ENCODE measurements at places on chromosomes 2 and 18.

DNA sequence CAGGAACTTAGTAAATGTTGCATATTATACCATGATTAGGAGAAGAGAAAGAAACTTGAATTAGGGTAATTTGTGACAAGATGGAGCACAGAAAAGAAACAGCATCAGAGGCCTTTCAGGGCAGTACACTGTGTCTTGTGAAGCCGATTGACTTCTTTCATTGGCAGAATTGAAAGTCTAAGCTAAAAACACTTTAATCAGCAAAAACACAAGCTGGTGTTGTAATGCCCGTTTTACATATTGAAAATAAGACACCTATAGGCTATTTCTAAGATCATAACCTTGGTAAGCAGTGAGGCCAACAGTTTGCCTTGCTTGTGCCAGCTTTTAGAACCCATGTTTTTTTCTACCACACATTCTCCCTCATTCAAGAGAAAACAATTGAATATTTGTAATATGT is 1378.1 kb upstream of the NXPH2 start:
- no peak for DNase-seq

GRCh38 chr2:235219048-235219447 is 267.2 kb downstream of the SH3BP4 start:
- no peak for DNase-seq

- DNase-seq = no peak
These were observed 166.0 kb downstream of the SOCS6 start for GRCh38 chr18:70454704-70455322.

GRCh38 chr18:9095297-9096006 is 7.0 kb upstream of the NDUFV2 start:
- no peak for DNase-seq

DNA sequence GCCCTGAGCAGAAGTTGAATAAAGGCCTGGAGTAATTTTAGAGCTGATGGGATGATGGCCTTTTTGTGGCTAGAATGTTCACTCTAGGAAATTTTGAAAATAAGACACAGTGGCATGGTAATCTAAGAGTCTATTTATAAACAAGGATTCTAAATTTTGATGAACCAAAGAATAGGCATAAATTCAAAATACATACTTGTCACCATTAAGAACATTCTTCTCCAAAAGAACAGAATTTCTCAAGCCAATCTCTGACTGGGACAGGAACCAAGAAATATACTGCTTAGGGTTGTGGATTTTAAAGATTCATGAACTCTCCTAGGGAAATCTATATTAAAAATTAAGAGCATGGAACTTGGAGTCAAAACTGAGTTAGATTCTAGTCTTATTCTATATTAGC is 98.2 kb upstream of the SETBP1 start:
- no peak for DNase-seq

GRCh38 chr18:32802591-32803451 is 30.0 kb upstream of the KLHL14 start:
- DNase-seq = peak; percentile 23

- no peak for DNase-seq
These were observed 121.5 kb downstream of the GBX2 start for GRCh38 chr2:236046715-236047114.

DNA sequence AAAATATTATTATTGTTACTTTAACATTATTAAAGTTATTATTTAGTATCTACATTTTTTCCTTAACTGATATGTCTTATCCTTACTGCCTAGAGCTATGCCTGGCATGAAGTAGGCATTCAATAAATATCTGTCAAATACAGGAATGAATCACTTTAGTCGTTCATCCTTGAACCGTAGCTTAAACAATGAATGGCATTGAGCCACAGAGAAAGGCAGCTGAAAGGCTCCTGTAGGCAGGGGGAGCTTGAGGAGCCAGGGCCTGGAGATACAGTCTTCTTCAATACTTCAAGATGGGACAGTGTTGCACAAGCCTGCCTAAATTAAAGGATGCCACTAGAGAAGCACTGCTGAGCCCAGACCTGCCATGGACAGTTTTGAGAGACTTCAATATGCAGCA is 22.5 kb downstream of the CYRIA start:
- DNase-seq = no peak

- peak; percentile 42 for DNase-seq
These were observed 70.0 kb downstream of the EXOC6B start for GRCh38 chr2:72755647-72756423.

- DNase-seq = no peak
These were observed 122.2 kb downstream of the TANC1 start for GRCh38 chr2:159090514-159091201.
